D721Med (cell line): ENCODE measurements at places on chromosomes 1 and 21.

DNA sequence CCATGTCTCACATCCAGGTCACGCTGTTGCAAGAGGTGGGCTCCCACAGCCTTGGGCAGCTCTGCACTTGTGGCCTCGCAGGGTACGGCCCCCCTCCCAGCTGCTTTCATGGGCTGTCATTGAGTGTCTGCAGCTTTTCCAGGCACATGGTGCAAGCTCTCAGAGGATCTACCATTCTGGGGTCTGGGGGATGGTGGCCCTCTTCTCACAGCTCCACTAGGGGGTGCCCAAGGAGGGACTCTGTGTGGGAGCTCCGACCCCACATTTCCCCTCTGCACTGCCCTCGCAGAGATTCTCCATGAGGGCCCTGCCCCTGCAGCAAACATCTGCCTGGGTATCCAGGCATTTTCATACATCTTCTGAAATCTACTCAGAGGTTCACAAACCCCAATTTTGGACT is 219.4 kb downstream of the LRRC7 start:
- no peak for DNase-seq

DNA sequence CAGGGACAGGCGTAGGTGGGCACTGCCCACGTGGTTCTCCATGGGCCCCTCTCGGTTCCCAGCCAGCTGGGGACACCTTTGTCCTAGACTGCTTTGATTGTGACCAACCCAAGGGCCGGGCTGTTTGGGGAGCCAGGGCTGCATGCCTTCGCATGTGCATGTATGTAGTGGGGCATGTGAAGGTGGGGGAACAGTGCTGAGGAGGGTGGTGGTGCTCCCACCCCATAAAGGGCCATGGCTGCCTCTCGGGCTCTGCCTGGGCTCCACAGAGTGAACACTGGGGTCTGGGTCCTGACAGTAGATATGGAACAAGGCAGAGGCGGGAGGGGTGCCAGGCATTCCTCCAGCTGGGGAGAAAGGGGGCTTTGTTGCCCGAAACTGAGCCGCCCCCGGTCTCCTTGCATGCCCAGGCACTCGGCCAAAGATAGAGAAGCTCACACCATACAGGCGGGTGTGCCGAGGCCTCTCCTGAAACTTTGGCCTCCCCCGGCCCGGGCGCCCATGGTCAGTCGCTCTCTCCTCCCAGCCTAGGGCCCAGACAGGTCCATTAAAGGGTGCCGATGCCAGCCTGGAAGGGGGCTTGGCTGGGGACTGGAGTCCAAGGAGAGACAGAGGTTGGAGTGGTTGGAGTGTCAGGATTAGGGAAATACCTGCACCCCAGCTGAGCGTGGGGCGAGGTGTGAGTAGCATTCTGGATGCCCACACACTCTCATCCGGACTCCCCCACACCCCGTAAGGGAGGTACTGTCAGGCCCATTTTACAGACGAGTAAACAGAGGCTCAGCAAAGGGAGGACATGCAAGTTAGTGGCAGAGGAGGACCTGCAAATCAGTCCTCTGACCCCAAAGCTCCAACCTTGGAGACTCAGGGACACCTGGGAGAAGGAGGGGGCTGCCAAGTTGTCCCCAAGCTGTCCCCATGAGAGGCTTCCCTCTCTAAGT is 41.1 kb downstream of the EPHA2 start:
- DNase-seq, result no peak

DNA sequence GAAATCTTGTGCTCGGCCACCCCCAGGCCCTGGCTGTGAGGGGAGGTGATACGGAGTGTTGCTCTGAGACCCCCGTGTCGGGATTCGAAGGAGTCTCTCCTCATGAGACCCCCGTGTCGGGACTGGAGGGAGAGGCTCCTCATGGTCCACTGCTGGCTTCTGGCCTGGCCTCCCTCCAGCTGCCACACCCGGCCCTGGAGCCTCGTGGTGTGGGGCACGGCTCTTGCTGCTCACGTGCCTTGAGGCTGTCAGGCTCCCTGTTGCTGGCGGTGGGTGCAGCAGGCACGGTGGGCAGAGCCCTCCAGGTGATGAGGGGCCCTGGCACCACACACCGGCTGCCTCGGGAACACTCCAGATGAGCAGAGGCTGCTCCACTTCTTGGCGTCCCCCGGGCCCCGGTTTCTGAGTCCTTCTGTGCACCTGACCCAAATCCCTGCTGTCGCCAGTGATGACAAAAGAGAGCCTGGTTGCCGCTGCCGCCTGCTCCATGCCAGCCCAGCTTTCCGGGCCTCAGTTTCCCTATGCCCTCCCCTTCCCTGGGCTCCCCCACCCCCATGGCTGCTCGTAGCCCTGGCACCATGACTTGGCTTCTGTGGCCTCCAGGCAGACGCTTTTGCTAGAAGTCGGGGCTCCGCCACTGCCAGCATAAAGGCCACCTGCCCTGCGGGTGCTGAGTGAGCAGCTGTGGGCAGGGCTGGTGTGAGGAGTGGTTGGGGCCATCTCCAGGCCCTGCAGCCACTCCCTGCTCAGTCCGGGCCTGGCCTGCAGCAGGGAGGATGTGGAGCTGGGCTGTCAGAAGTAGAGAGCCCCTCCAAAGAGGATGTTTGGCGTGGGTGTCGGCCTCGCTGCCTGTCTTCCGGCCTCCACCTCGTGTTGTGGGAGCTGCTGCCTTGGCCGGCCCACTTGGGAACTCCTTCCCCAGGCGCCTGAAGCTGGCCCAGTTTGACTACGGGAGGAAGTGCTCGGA is 11.8 kb downstream of the TMEM240 start:
- no peak for DNase-seq

DNA sequence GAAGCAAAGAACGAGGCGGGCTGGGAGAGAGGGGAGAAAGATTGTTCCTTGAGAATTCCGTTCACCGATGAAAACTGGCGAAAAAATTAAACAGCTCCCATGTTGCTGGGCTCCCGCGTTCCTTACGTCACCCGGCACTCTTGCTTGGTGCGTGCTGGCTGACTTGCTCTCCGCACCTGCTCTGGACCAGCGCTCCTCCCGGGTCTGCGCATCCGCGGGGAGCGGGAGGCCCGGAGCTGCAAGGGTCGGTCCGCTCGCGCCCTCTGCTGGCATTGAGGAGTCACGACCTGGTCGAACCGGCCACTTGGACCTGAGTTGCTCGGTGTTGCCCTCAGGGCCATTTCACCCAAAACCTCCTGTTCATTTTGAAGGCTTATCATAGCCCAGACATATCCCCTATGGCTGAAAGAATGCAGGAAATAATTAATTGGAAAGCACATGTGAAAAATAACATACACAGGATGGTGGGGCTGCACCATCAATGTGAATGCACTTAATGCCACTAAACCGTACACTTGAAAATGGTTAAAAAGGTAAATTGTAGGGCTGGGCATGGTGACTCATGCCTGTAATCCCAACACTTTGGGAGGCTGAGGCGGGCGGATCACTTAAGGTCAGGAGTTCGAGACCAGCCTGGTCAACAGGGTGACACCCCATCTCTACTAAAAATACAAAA is 98.9 kb upstream of the BACE2 start:
- DNase-seq, result no peak

DNA sequence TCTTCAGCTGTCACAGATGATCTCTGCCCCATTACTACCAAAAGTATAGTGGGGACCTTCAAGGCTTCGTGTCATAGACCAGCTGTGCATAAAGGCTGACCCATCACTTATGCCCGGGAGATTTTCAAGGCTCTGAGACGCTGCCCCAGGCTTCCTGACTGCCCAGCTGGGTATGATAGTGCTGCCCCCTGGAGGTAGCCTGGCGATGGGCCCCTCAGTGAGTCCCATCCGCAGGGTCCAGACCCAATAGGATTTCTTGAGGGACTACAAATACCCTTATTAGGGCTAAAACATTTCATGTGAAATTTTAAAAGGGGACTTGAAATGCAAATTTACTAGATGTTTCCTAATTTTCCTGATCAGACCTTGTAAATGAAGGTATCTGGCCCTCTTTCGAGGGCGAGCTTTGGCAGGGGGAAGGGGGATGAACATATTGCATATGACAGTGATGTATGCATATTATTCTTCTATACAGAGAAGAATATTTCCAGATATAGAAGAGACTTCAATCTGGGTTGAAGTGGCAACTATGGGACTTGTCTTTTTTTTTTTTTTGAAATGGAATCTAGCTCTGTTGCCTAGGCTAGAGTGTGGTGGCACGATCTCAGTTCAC is 11.7 kb upstream of the FCMR start:
- DNase-seq, result no peak

- no peak for DNase-seq
These were observed 251.8 kb upstream of the FGGY start for GRCh38 chr1:59045137-59045536.

DNA sequence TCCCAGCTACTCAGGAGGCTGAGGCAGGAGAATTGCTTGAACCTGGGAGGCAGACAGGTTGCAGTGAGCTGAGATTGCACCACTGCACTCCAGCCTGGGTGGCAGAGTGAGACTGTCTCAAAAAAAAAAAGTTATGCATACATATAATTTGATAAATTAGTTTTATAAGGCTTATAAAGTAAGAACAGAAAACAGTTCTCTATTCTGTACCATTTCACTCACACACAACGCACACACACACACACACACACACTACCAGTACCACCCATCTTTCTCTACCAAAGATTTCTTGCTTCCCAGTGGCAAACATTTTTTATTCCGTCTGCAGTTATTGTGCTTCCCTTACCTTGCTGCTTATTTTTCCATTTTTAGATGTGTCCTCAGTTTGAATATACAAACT is 46.4 kb upstream of the FASLG start:
- DNase-seq, result no peak

- no peak for DNase-seq
These were observed 52.7 kb downstream of the TGFB2 start for GRCh38 chr1:218397752-218398339.

DNA sequence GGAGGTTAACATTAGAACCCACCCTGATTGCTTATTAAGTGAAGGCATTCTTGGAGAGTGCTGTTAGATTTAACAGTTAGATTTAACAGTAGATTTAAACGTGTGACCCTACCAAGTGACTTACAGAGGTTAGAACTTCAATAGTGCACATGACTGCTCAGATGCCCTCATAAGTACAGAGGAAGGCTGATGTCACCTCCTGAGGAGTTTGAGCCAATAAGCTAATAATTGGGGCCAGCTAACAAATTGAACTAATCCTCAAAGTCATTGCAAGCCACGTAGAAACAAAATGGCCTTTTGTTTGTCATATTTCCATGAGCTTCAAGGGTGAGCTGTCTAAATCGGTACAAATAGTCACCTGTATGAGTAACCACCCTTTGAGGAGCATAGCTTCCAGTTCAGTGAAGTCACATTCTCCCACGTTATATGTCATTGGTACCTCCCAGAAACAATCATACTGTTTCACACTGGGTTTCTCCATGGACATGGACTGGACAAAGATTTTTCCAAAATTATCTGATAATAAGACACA is 11.7 kb downstream of the AVPR1B start:
- DNase-seq, result no peak

DNA sequence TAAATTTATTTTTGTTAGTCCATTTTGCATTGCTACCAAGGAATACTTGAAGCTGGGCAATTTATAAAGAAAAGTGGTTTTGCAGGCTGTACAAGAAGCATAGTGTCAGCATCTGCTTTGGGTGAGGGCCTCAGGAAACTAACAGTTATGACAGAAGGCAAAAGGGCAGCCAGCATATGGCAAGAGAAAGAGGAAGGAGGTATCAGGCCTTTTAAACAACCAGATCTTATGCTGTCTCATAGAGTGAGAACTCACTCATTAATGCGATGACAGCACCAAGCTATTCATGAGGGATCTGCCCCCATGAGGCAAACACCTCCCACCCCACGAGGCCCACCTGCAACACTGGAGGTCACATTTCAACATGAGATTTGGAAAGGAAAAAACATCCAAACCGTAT is 898.4 kb downstream of the KCNT2 start:
- no peak for DNase-seq
